NCI-H748 treated with DMSO at 0.1 percent for 48 hours (cell line): ENCODE measurements at places on chromosomes 6 and 20.
A peak's percentile ranks its signal among the peaks of the same experiment; 100 is the strongest.

- DNase-seq = no peak
Measured at GRCh38 chr6:83808005-83808404, 45.2 kb upstream of the RIPPLY2 start.

GRCh38 chr6:18261877-18262276 is 2.5 kb downstream of the DEK start:
- no peak for DNase-seq

- DNase-seq = no peak
Measured at GRCh38 chr6:167925026-167925425, 72.4 kb upstream of the KIF25 start.

DNA sequence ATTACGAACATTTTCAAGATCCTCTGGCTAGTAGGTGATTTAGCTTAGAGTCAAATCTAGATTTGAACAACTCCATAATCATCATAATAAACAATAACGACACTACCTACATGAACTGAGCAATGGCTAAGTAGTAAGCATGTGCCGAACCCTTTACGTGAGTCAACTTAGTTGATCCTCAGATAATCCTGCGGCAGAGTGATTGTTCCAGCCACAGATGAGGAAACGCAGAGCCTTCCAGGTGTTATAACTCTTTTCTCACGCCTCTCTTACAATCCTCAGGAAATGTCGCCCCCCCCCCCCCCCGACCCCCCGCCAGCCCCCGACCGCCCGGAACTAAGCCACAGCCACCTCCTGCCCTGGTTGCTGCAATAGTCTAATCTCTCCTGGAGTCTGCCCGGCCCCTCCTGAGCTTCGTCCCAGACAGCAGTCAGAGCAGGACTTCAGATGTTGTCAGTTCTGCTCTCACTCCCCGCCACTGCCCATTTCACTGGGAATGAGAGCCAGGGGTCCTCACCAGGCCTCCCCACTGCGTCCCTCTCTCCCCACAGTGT is 141.5 kb upstream of the AGPAT4 start:
- DNase-seq = no peak

DNA sequence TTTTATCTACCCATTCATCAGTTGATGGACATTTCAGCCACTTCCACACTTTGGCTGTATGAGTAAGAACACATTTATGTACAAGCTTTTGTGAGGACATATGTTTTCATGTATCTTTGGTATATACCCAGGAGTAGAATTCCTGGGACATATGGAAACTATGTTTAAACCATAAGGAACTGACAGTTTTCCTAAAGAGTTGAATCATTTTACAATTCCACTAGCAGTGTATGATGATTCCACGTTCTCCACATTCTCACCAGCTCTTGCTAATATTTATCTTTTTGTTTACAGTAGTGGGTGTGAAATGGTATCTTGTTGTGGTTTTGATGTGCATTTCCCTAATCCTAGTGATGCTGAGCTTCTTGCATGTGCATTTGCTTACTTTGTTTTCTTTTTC is 338.1 kb downstream of the PLCB1 start:
- no peak for DNase-seq

- no peak for DNase-seq
Measured at GRCh38 chr20:56716806-56717205, 87.7 kb downstream of the TFAP2C start.

DNA sequence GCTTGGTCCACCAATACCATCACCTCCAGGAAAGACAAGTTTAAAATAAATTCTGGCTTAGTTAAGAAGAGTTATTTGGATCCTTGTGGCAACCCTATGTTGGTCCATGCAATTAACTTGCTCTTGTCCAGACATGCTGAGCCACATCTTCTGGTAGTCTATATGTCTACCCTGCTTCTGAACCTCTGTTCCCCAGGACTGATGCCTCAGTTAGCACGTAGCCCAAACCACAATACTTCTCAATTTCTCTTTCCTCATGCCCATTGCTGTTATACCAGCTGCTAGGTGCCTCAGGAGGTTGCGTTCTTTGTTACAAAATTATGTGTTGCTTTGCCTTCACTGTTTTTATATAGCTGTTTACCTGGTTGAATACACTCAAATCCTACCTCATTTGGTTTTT is 116.4 kb upstream of the KCNQ5 start:
- no peak for DNase-seq

GRCh38 chr6:16238057-16238962 is at the start of gene GMPR:
Gene GMPR, plus strand, starts transcription at chr6:16238587. Its CDS starts 107 bp downstream, at chr6:16238694.
- DNase-seq = peak; percentile 49

GRCh38 chr6:81748994-81749393 is 3.5 kb downstream of the TENT5A start:
- no peak for DNase-seq

GRCh38 chr20:46651091-46651962 is at the start of gene SLC13A3:
Gene SLC13A3, minus strand, starts transcription at chr20:46651459. Its CDS starts 38 bp downstream, at chr20:46651421.
- no peak for DNase-seq

- no peak for DNase-seq
Measured at GRCh38 chr6:127784468-127784867, 116.4 kb downstream of the THEMIS start.

- DNase-seq = no peak
Measured at GRCh38 chr6:136803608-136804007, 11.3 kb upstream of the MAP3K5 start.

GRCh38 chr6:151993364-151993763 is 185.9 kb downstream of the ESR1 start:
- no peak for DNase-seq

GRCh38 chr6:158666628-158667359 is 16.9 kb downstream of the SYTL3 start:
- DNase-seq = no peak

- no peak for DNase-seq
Measured at GRCh38 chr6:48150701-48151100, 39.7 kb upstream of the PTCHD4 start.

GRCh38 chr6:102114402-102114801 is 720.9 kb downstream of the GRIK2 start:
- DNase-seq = peak; percentile 27

DNA sequence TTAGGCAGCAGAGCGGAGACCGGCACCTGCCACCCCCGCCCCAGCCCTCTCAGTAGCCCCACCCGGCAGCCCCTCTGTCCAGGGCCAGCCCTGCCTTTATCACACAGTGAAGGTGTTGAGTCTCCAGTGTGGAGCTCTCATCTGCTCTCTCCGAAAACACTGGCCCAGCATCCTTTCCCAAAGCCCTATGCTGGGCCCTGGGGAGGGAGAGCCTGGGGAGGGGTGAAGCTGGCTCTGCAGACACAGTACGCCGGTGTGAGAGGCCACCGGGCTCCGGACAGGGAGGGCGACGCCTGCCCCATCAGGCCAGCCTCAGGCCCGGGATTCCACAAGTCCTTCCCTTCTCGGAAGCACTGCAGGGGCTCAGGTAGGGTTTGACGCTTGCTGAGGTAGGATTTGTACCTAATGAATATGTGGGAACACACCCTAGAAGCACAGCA is 186.9 kb downstream of the ERMARD start:
- no peak for DNase-seq

GRCh38 chr6:51818520-51819022 is 268.8 kb downstream of the PKHD1 start:
- DNase-seq = no peak

GRCh38 chr6:105014448-105014847 is 57.5 kb downstream of the LIN28B start:
- no peak for DNase-seq

- no peak for DNase-seq
Measured at GRCh38 chr20:2984956-2985661, 58.3 kb upstream of the GNRH2 start.

DNA sequence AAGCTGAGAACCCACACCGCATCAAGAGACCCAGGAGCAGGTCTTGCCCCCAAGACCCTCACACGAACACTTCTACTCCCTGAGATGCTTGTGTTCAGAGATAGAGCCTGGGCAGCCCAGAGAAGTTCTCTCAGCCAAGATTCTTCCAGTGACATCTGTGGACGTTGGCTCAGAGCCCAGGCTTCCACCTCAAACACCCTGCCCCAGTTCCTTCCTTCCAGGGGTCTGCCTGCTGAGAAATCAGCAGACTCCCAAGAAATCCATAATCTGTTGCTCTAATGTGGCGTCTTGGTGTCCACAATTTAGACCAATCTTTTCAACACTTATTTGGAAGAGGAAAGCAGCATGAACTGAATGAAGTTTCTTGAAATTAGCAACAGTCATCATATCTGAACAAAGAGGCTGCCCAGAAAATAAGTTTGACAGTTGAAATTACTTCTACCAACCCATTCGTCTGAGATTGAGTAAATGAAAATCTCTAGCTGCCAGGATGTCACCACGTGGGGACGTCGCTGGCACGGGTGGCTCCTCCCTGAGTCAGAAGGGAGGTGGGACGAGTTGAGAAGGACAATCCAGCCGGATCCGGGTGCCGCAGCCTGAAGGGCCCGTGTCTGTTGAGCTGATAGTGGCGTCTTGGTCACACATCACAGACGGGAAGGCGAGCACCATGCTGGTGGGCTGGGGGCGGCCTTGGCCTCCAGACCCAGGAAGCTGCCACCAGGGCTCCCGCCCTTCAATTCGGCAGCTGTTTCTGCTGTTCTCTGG is 400.9 kb downstream of the TAF4 start:
- no peak for DNase-seq

- no peak for DNase-seq
Measured at GRCh38 chr20:47944682-47945081, 159.4 kb upstream of the SULF2 start.

DNA sequence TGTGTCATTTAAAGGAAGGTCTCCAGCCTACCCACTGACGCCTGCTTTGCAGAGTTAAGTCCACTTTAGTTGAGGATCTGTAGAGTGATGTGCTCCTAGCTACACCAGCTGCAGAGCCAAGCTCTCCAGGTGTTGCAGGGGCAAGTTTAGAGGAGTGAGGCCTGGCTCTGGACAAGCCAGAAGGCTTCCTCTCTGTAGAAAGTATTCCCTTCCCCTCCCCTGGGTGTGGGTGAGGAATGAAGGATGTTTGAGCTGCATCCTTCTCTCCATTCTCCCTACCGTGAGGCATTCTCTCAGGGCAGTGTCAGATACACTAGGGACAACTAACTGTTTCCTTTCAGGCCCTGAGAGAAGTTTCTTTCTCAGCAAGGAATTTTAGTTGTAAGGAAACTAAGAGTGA is 66.5 kb downstream of the ELOVL5 start:
- no peak for DNase-seq

GRCh38 chr6:68473433-68474210 is 161.5 kb upstream of the ADGRB3 start:
- no peak for DNase-seq
